ENCODE measurements at places on chromosomes 2 and 18. TPM values are rescaled to one million over a fixed set of nuclear protein-coding genes. Genes with fewer than 3 reads are reported as not detected.

- peaks cover 3% of the 10 kb centered on the region for H3K4me1 ChIP-seq
- no peak overlapping the region for H3K27ac ChIP-seq
- no peaks in the 10 kb centered on the region for H3K36me3 ChIP-seq
- DNase-seq = no peak
Observed at GRCh38 chr2:168534926-168535325, 78.9 kb downstream of the CERS6 start.

GRCh38 chr2:8885449-8886201 lies 48.2 kb upstream of the KIDINS220 start:
- peaks cover 22% of the 10 kb centered on the region for H3K36me3 ChIP-seq
- H3K27ac ChIP-seq = no peak overlapping the region
- no peaks in the 10 kb centered on the region for H3K27me3 ChIP-seq
- no peaks in the 10 kb centered on the region for H3K4me1 ChIP-seq

DNA sequence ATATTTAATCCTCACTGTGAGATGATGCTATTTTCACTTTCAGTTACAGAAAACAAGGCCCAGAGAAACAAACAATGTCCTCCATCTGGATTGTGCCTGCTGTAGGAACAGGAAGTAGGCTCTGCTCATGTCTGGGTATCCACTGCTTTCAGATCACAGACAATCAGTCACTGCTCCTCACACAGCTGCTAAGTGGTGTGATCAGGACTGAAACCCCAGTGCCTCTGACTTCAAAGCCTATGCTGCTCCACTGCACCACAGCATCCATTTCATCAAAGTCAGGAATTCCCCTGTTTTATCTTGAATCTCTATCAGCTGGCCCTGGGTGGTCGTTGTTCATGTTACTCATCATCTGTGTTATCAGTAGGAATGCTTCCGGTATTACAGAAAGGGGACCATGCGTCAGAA lies 303.8 kb upstream of the TRIB2 start:
- H3K27me3 ChIP-seq = no peaks in the 10 kb centered on the region
- 0 out of 2 replicates have a peak overlapping the region, but pooled peaks have one; percentile 6 for H3K27ac ChIP-seq
- peaks cover 8% of the 10 kb centered on the region for H3K4me1 ChIP-seq
- DNase-seq = peak; percentile 43
- no peak overlapping the region for H3K4me3 ChIP-seq
- no peaks in the 10 kb centered on the region for H3K36me3 ChIP-seq

- DNase-seq = no peak
- H3K27ac ChIP-seq = no peak overlapping the region
- no peak overlapping the region for H3K4me3 ChIP-seq
- H3K27me3 ChIP-seq = no peaks in the 10 kb centered on the region
- H3K4me1 ChIP-seq = peaks cover 21% of the 10 kb centered on the region
Observed at GRCh38 chr18:13630716-13631268, 95.6 kb downstream of the FAM210A start.

ATP6V1B1 gene
- 6.1 TPM for polyA plus RNA-seq
